Epithelial cell of esophagus (primary cell): ENCODE measurements at places on chromosomes 2 and 18.

DNA sequence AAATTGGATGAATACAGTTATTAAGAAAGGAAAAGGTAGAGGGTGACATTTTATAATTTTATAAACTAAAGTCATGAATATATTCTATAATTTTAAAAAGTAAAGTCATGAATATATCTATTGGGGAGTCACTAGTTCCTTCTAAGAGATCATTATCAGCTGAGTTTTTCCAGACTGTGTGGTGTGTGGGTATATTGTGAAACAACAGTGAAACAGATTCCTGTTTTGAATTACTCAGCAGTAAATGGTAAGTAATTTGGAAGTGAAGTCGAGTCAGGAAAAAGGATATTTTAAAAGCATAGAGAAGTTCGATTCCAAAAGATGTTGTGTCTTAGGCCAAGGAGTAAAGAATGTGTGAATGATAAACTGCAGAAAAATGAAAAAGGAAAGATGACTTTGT, 1018.2 kb upstream of the NXPH2 start:
- no peak for DNase-seq

DNA sequence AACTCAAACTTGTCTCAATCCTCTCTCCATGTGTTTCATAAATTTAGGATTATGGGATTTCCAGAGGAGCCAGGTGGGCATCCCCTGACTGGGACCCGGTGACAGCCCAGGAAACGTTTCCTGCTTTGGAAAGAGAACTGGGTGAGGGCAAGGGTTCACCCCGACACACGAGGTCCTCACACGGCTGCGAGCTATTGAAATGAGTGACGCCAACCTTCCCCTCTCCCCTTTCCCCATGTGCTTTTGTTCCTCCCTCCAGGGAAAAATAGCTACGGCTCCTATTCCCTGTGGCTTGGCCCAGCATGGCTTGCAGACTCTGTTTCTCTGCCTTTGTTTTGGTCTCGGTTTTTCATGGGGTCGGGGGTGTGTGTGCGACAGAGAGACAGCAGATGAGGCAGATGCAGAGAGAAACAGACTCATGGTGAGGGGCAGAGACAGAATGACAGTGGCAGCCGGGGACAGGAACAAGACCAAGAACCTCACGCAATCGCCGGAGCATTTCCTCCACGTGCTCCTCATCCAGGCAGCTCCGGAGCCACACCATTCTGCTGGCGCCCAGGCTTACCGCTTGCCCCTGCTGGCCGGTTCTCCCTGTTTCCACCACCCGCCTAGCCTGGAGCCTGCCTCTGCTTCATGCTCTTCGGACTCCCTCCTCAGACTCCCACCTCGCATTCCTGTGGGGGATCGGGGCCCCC, 238.5 kb downstream of the DYSF start:
- DNase-seq = no peak

DNA sequence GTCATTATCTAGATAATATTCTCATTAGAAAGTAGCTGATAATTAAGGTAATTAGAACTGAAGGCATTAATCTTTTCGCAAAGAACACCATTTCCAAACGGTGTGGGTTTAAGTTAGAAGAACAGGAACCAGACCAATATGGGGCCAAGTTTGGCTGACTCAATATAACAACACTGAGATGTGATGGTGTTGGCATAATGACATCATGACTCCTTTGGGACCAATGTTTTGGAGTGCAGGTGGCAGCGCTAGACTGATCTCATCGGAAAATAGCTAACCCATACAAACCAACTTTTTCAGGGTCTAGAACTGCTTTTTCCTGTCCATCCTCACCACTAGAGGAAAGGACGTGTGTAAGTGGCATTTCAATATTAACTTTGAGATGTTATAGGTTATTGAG, 1171.7 kb upstream of the ZEB2 start:
- DNase-seq = no peak

GRCh38 chr2:142874293-142874814, 3.1 kb upstream of the KYNU start:
- peak; percentile 98 for DNase-seq

GRCh38 chr2:34534761-34535160, 935.7 kb upstream of the FAM98A start:
- DNase-seq = no peak

DNA sequence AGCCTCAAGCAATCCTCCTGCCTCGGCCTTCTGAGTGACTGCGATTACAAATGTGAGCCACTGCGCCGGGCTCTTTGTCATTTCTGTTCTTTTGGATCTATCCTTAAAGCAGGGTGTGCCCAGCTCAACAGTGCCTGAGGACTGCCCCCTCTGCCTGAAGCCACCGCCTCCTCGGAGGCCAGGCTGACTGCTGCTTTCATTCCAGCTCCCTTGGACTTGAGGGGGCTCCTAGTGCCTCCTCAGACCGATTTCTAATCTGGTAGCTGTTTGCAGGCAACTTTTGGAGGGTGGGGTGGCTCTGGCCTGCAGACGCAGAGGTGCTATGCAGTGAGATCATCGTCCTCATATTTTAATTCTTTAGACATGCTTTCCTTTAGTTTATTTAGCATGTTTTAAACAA, 35.9 kb upstream of the KLF11 start:
- DNase-seq = no peak

DNA sequence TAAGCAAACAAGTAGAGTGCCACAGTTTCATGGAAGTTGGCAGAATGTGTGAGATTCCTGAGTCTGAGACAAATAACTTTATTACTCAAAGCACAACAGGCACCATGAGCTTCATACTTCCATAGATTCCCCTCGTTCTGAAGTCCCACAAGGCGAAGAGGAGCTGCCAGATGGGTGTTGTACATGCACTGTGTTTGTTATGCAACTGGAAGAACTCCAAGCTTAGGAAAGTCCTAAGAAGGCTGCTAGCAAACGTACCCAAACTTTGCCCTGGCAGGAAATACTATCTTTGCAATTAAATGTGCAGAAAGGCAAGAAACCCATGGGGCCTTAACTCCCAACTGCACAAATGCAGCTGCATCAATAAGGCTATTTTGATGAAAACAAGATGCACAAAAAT, 1.6 kb upstream of the GCA start:
- no peak for DNase-seq

DNA sequence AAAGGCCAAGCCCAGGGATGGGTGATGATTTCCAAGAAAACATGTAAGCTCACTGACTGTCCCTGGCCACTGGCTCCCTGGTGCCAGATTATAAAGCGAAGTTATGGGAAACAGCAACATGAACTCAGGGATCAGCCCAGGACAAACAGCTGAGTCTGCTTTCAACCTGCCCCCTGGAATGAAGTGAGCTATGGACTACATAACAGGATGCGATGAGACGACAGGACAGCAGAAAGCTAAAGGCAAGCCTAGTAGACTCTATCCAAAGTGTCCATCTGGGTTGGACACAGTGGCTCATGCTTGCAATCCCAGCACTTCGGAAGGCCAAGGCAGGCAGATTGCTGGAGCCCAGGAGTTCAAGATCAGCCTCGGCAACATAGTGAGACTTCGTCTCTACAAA, 16.6 kb upstream of the KCMF1 start:
- DNase-seq = no peak

- DNase-seq = no peak
Observed at GRCh38 chr2:98588880-98589431, 19.4 kb downstream of the COA5 start.

GRCh38 chr2:180184506-180184905, 177.4 kb upstream of the CWC22 start:
- DNase-seq = peak; percentile 88

DNA sequence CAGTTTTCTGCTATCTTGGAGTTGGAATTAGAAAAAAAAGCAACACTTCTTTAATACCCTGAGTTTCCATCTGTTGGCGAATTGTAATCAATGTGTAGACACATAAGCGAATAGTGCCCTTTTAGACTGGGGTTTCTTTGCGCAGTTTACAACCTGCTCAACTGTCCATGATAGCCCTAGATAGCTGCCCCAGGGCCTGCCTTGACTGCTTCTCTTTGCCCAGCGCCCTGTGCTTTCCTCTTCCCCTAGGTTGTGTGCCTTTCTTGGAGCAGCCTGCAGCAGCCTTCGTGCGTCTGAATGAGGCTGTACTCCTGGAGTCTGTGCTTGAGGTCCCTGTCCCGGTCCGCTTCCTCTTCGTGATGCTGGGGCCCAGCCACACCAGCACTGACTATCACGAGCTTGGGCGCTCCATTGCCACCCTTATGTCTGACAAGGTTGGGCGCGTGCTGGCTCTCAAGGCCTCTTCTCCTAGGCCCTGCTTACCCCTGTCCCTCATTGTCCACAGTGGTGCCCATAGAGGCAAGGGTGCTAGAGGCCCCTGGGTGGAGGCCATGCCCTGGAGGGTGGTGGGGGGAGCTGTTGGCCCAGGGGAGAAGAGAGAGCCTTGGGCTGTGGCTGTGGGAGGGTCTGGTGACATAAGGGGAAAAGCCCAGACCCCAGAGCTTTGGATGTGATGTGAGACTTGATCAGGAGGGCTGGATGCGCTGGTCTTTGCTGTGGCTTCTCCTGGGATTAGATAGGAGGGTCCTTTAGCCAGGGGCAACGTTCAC, 6.9 kb downstream of the SLC4A3 start:
- DNase-seq = no peak
